ENCODE measurements at places on chromosomes 2 and 18.

DNA sequence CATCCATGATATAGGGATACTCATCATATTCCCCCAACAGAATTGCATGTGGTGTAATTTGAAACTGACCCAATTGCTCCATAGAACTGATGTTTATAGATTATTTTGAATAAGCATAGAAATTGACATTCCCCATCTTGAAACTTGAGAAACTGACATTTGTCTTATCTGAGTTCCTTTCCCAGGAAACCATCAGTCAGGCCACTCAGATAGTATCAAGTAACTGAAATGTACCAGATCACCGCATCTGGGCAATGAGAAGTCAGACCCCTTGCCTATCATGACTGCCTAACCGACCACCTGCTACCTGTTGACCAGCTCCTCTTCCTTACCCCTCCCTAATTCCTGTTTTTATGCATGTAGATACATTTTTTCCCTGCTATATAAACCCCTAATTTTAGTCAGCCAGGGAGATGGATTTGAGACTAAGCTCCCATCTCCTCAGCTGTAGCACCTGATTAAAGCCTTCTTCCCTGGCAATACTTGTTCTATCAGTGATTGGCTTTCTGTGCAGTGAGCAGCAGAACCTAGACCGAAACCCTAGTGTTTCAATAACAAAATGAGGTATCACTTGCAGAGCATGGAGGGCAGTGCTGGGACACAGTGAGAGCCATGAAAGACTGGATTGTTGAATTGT, 274.5 kb downstream of the LPIN1 start:
- DNase-seq, result no peak

- DNase-seq, result no peak
Observed at GRCh38 chr18:78820161-78820834, 159.3 kb upstream of the SALL3 start.

- no peak for DNase-seq
Observed at GRCh38 chr18:13577091-13577697, 149.2 kb downstream of the FAM210A start.

GRCh38 chr2:232533944-232534710, 5.4 kb upstream of the CHRNG start:
- no peak for DNase-seq

DNA sequence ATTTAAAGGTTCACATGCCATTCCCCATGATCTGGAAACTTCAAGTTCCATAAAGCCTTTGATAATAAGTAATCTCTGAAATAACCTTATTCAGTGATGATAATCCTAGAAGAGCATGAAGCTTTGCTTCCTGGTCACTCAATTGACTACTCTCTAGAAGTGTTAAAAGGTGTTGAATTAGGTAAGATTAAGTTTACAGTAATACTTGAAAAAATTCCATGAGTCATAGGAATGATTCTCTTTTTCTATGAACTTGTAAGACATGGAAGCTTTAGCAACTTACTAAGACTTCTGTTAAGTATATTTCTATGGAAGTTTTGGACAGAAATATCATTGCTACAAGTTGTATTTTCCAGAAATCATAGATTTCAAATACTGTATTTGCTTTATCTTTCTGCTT, 100.6 kb downstream of the MYO1B start:
- no peak for DNase-seq

DNA sequence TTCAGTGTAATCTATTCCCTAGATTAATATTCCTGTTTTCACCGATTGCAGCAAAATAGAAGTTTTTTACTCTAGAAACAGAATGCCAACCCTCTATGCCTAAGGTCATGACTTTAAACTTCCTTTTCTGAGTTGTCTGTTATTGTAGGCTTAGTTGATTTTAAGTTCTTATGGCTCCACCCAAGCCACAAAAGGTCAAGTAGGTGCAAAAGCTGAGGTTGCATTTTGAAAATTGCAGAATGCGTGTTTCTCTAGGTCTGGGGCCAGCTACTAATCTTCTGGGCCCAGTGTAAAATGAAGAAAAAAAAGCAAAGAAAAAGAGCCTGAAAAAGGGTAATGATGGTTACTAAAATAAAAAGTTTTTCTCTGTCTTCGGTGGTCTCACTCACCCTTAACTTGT, 635.7 kb upstream of the FAM98A start:
- DNase-seq, result no peak

GRCh38 chr18:8515142-8515865, 93.9 kb upstream of the RAB12 start:
- DNase-seq, result no peak

- no peak for DNase-seq
Observed at GRCh38 chr18:45540125-45540524, 75.2 kb upstream of the SLC14A2 start.

- DNase-seq, result no peak
Observed at GRCh38 chr18:35688757-35689156, 107.2 kb downstream of the GALNT1 start.

DNA sequence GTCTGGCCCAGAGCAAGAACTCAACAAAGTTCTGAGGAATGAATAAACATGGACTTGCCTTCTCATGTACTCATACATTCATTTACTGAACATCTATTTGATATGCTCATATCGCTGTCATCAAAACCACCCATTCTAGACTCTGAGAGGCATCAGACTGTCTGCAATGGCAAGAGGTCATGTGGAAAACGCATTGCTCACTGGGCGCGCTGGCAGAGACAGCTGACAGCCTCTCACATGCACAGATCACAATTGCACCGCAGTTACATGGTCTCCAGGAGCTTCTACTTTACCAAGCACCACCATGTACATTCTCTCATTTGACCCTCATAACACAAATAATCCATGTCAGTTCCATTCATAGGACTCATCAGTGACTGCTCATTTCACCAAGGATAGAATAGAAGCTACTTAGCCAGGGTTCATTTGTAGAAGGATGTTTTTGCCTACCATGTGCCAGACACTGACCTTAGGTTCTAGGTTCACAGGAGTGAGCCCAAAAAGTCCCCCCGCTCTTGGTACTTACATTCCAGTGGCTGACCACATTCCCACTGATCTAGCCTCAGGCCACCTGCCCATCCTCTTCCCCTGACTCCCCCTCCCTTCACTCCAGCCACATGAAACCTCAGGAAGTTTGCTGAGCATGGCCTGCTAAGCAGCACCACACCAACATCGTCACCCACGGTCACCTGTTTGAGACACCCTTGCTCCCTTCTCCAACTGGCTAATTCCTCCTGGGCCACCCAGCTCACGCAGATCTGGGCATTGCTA, 6.1 kb downstream of the FAM124B start:
- DNase-seq, result no peak

DNA sequence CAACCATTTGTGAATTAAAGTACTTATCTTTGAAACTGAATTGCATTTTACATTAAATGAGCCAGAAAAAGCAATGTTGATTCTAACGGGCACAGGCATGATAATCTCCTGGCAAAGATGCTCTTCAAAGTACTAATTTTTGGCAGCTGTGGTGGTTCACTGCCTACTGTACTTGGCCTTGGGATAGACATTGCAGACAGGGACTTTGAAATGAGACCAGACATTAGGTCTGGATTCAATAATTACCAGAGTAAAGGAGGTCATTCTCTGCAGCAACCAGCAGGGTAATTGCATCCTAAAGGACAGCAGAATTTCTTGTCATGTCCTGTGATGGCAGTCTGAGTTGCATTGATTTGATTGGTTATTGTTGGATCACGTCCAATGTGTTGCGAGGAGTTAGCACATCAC, 986.5 kb downstream of the TDRD15 start:
- no peak for DNase-seq

DNA sequence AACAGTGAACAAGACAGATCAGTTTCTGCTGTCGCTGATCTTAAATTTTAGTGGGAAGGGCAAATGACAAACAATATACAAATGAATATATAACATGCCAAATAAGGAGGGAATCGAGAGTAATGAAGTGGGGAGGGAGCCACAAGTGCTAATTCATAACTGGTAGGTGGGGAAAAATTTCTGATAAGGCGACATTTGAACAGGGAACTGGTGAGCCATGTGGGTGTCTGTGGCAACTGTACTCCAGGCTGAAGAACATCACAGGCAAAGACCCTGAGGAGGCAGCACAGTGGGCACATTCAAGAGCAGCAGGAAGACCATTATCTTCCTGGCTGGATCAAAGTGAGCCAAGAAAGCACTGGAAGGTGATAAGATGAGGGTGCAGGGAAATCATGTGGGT, 51.6 kb upstream of the CD28 start:
- DNase-seq, result no peak

DNA sequence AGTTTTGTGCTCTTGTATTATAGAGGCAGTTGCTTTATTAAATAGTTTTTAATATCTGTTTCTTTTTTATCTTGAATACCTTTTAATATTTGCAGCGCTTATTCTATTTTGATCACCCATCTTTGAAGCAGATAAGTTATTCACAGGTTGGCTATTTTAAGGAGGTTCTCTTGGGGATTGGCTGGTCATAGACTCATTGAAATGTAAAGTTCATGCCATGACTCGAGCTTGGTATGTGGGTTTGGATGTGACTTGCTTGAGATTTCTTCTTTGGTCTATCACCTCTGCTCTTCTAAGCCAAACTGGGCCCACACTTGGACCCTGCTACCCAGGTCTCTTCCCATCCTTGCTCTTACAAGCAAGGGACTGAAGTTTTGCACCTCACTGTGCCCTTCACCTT, 33.6 kb downstream of the FARP2 start:
- DNase-seq, result no peak
